ENCODE measurements at places on chromosomes 5 and 9.

DNA sequence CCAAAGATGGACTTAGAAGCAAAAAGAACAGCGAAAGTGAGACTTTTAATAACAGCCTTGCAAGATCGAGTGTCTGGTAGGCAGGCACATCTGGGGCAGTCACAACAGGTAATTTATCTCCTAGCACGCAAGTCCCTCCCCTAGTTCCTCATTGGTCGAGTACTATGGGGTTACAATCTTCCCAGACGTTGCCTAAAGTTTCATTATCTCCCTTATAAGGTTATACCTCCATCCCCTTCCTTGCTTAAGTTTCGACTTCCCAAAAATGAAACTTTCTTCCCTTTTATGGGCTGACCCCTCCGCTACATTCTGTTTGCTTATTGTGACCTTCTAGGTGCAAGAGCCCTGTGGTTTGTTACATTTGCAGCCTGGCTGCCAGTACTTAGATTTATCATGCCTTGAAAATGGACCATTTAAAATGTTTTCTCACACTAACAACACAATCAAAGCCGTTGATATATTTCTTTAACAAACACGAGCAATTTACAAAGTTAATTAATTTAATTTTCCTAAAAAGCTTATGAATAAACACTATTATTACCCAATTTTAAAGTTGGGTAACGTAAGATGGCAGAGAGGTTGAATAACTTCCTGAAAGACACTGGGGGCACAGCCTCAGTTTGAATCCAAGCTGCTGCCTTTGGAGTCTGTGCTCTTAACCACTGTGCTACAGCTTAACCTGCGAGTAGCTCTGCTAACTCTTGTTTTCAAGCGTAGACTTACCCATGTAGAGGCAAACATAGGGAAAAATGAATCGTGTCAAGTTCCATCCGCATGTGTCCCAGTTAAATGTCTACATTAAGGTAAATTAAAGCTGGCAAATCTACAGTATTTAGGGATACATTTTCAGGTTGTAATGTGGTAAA lies 91.7 kb downstream of the EDIL3 start:
- DNase-seq = no peak

DNA sequence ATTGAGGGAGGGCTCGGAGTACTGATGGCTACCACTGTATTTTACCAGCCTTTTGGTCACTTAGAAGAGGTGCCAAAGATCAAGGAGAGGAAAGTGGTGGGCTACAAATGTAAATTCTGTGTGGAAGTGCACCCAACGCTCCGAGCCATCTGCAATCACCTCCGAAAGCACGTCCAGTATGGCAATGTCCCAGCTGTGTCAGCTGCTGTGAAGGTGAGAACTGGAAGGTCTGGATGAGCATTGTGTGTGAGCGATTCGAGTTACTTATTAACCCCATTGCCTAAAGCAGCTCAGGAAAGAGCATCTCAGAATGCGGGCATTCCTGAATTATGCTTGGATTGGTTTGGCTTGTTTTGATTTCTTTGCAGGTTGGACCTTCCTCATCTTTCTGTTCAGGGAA lies 67.5 kb downstream of the ZNF462 start:
- DNase-seq = no peak

DNA sequence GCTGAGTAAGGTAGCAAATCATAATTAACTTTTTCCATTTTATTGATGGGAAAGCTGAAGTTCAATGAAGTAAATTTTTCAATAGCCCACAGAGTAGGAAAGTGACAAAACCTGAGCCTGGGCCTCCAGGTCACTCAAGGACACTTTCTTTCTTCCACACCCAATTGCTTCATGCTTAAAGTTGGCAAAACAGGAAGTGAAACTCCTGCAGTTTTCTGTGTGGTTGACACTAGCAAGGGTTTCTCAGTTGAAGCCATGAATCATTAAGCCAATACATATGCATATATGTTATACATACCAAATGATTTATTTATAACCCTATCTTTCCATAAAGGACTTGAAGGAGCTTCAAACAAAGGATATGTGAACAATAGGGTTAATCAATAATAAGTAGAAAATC lies 13.9 kb downstream of the TLR4 start:
- DNase-seq = no peak

DNA sequence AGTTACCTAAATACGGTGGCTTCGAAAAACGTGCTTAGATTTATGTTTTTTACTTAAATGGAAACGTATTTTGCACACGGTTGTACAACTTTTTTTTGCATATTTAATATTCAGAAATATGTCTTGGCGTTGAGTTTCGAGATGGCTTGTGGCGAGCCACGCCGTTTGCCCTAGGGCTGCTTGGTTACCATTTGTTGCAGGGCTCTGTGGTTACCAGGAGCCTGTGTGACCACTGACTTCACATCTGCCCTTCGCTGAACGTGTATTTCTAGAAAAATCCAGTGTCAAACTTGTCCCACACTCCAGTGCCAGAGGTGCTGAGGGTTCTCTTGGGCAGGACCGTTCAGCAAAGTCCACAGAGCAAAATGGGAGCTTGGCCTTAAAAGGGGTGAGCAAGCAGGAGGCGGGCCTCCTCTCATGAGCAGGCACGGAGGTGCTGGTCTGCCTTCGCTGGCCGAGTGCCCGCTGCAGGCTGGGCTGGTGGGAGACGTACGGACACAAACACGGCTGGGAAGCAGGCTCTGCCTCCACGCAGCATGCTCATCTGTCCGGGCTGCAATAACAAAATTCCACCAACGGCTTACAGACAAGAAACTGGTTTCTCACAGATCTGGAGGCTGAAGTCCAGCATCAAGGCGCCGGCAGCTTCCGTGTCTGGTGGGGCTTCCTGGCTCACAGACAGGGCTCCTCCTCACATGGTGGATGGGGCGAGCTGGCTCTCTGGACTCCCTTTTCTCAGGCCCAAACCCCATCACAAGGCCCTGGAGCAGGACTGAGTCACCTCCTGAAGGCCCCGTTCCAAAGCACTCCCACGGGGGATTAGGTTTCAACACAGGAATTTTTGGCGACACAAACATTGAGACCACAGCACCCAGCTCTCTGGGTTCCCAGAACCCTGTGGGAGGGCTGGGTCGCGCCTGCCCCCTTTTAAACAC lies 5.4 kb downstream of the MRPL36 start:
- no peak for DNase-seq

- DNase-seq = no peak
Measured at GRCh38 chr9:109098171-109098959, 21.4 kb downstream of the TMEM245 start.

GRCh38 chr9:71119746-71120145 lies 1.7 kb downstream of the TRPM3 start:
- DNase-seq = no peak

GRCh38 chr5:135376961-135377624 lies 21.9 kb downstream of the MACROH2A1 start:
- no peak for DNase-seq

DNA sequence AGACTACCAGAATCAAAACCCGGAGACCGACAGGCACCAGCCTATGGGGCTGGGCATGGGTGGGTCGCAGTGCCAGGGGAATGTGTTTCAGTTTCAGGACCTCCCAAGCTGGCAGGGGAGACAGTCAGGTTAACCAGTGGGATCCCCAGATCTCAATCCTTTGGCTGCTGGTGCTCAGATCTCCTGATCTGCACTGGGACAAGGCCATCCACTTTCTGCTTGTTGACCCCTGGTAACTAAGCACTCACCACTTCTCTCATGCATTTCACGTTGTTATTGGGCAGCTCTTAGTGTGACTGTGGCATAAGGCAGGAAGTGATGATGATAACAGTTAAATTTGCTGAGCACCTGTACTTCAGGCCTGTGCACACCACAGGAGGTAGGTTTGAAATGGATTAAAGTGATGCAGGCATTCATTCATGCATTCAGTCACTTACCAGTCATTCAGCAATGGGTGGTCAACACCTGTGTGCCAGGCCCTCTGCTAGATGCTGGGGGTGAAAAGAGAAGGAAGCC lies 42.1 kb upstream of the STXBP1 start:
- no peak for DNase-seq

GRCh38 chr5:173618927-173619519 lies 2.6 kb upstream of the BOD1 start:
- no peak for DNase-seq

DNA sequence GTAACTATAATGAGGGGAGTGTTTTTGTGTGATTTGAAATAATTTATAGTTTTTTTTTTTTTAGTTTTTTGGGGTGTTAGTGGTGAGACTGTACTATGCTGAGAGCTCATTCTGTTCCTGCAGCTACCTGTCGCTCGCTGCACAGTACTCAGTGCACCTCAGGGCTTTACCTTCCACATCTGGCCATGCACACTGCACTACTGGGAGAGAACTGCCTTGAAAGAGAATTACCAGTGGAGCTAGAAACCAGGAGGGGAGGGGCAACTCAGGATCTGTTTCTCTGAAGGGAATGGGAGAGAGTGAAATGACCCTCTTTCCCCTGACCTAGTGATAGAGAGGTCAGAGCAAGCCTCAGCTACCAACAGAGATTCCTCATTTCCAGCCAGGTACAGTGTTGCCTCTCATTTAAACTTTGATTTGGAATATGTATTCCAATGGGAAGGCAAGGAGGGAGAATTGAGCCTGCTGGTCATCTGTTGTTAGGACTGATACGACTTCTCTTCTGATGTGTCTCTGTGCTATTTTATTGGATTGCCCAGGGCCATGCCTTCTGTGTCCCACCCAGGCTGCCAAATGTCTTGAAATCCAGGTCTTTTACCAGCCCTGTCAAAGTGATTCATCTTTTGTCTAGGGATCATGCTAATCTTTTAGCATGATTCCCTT lies 8.9 kb downstream of the ATG10 start:
- no peak for DNase-seq

GRCh38 chr9:134680393-134681060 lies 38.9 kb downstream of the COL5A1 start:
- DNase-seq = peak; percentile 3

- no peak for DNase-seq
Measured at GRCh38 chr5:128636361-128636760, 98.3 kb upstream of the FBN2 start.

DNA sequence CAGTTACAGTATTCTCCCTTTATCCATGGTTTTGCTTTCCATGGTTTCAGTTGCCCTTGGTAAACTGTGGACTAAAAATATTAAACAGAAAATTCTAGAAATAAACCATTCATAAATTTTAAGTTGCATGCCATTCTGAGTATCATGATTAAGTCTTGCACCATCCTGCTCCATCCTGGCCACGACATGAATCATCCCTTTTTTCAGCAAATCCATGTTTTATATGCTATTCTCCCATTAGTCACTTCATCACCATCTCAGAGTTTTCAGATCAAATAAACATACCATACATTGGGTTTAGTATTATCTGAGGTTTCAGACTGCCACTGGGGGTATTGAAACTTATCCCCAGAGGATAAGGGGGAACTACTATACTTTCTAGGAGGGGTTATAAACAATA lies 234.4 kb upstream of the ATP10B start:
- no peak for DNase-seq

- no peak for DNase-seq
Measured at GRCh38 chr5:151155775-151156506, 1.6 kb downstream of the ANXA6 start.

- DNase-seq = no peak
Measured at GRCh38 chr9:128702949-128703615, 779 bp downstream of the PKN3 start.

- DNase-seq = no peak
Measured at GRCh38 chr5:43000111-43000840, 39.8 kb downstream of the ANXA2R start.

- DNase-seq = peak; percentile 93
Measured at GRCh38 chr5:43191740-43192557, at the start of gene NIM1K. Gene NIM1K (plus strand): TSS chr5:43192225. CDS start chr5:43245776, 53,551 bp downstream.

DNA sequence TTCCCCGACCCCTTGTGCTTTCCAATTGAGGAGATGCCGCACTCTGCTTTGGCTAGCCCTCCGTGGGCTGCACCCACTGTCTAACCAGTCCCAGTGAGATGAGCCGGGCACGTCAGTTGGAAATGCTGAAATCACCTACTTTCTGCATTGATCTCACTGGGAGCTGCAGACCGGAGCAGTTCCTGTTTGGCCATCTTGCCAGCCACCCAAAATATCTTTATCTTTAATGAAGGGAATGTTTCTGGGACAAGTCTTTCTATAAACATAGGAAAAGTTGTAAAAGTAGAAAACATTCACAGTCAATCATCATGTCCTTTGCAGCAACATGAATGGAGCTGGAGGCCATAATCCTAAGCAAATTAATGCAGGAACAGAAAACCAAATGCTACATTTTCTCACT lies 147.6 kb downstream of the RPS23 start:
- DNase-seq = no peak

DNA sequence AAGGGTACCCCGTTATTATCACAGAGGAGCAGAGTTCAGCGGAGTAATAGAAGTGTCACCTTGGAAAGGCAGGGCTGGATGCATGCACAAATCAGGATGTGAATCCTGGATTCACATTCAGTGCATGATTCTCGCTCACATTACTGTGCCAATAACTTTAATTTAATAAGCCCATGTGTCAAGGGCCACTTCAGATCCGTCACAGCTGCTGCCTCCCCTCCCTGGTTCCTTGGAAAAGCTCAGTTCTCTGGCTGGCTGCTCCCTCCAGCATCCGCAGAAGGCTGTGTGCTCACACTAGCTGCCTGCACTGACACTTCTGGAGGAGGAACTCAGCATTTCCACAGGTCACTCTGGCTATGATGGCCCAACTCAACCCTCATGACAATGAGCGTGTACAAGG lies 256.8 kb upstream of the ADAMTS16 start:
- no peak for DNase-seq

GRCh38 chr5:59760785-59761348 lies 132.7 kb downstream of the PDE4D start:
- no peak for DNase-seq

DNA sequence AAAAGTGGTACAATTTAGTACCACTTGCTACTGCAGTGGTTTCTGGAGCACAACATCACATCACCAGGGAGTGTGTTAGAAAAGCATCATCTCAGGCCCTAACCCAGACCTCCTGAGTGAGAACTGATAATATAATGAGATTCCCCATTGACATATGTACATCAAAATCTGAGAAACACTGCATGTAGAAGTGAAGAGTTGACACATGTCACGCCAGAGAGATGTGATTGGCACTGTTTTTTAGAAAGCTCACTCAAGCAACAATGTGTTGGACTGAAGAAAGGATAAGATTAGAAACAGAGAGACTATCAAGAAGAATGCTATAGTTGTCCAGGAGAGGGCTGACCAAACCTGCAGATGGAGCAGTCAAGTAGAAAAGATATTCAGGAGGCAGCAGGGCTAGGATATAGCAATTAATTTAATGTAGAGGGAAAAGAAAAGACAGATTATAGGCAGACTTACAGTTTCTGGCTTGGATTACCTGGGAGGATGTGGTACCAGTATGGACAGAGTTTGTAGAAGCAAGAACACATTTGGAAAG lies 324.4 kb upstream of the ADAMTSL1 start:
- DNase-seq = no peak

DNA sequence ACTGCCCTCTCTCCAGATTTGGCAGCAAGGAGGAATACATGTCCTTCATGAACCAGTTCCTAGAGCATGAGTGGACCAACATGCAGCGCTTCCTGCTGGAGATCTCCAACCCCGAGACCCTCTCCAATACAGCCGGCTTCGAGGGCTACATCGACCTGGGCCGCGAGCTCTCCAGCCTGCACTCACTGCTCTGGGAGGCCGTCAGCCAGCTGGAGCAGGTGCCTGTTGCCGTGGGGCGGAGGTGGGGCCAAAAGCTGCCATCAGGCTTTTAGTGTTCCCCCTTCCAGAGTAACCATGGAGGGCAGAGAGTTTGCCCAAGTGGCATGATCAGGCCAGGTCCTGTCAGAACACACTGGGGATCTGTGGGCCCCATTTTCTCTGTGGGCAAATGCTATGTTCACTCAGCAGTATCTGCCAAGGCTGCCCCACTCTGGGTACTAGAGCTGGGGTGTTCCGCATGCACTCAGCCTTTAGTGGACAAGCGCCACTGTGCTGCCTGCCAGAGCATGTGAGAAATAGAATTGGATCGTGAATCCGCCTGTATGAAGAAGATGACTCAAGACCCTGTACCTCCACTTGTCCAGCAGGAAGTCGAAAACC lies 117.1 kb downstream of the DAB2IP start:
- peak; percentile 24 for DNase-seq
